CMK (cell line): ENCODE measurements at places on chromosomes 3 and 15.

DNA sequence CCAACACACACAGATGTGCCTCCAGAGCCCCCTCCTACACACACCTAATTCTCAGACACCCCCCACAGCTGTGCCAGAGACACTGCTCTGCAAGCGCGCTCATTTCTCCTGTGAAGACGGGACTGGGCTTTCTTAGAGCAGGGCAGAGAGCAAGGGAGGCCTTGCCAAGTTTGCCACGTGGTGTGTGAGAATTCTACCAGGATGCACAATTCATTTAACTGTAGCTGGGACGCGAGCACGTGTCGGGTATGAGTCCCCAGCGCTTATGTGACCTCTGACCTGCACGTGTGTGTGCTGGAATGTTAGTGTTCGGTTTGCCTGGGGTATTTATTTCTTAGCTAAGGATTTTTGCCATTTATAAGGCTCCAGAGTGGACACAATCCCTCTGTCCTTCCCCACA is 37.0 kb downstream of the FEM1B start:
- no peak for DNase-seq

DNA sequence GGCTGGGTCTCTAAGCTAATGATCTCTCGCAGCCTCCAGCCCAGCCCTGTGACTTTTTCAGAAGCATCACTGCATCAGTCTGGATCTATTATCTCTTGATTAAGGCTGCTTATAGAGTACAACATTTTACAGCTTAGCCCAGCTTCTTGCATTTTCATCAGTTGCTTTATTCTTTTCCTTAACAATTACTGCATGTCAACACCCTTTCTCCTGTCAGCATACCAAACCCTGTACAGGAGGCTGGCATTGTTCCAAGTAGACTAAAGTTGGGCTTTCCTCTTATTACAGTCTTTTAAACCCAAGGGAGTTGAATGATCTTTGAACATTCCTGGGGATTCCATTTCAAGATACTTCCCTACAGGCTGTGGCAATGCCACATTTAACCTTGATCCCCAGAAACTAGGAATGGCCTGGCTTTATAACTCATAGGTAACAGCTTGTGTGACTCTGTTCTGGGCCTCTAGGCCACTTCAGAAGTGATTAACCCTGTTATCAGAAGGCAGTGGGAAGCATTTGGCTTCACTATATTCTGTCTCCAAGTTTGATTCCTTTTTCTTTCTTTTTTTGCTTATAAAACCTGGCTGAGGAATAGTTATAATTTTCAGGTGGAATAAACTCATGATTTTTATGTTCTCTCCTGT is 182.9 kb downstream of the KCNMB2 start:
- DNase-seq: no peak

GRCh38 chr3:136022529-136023263 is 57.2 kb downstream of the PPP2R3A start:
- DNase-seq: no peak

GRCh38 chr15:72285927-72286516 is 13.7 kb upstream of the PARP6 start:
- DNase-seq: no peak

DNA sequence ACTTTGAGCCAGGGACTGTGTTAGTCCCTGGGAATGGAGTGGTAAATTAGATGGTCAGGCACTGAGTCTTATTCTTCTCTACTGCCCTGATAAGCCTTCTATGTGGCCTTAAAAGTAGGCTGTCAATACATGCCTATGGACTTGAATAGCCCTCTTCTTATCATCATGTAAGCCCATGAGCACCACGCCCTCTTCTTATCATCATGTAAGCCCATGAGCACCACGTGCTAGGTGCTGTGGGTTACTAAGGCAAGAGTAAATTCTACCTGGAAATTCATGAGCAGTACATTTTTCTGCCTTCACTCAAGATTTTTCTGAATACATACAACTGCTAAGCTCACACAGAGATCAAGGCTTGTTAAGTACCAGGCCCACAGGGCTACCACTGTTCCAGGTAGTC is 68.5 kb downstream of the DHX30 start:
- no peak for DNase-seq

- DNase-seq: no peak
These were observed 963.2 kb downstream of the ROBO2 start for GRCh38 chr3:78003090-78003489.

DNA sequence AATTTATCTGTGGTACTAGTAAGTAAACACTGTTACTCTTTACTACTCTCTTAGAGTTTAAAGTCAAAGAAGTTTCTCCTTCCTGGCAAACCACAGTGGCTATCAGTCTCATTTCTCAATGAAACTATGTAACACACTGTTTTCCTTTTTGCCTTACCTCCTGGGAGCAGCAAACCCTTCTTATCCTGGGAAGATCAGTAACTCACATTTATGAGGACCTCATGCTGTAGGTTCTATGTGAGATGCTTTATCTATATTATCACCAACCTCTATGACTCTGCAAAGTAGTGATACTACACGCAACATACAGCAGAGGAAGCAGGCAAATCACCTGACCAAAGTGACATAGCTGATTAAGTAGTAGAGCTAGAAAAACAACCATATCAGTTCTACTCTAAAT is 35.3 kb downstream of the PBRM1 start:
- no peak for DNase-seq
